CD8-positive, alpha-beta T cell (primary cell): ENCODE measurements at places on chromosomes 16 and 17.

DNA sequence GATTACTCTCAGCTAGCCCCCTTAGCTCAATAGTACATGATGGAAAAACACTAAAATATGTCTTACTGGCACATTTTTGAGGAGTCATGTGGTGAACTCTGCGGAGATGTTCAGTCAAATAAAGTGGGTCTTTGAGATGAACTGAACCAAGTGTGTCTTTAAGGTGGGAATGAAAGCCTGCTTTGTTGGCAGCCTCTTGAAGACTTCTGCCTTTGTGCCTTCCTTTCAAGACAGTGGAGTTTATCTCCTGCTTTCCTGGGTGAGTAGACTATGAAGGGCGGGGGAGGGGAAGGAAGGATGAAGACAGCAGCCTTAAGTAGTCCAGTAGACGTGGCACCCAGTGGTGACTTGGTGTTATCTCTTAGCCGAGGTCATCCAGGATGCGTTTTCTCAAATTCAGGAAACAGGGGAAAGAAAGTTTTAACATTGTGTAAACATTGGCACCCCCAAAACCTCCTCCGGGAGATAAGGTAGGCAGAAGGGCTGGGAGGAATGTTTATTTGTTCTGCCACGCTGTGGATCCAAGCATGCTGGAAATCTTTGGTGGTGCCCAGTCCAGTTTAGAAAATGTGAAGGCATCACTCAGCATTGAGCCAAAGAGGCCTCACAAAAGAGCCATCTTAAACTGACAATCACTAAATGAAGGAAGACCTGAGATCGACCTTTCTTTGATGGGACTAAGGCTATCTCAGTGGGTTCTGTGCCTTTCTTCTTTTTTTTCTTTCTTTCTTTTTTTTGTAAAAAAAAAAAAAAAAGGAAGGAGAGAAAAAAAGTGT is 220.6 kb downstream of the FTO start:
- DNase-seq = no peak

DNA sequence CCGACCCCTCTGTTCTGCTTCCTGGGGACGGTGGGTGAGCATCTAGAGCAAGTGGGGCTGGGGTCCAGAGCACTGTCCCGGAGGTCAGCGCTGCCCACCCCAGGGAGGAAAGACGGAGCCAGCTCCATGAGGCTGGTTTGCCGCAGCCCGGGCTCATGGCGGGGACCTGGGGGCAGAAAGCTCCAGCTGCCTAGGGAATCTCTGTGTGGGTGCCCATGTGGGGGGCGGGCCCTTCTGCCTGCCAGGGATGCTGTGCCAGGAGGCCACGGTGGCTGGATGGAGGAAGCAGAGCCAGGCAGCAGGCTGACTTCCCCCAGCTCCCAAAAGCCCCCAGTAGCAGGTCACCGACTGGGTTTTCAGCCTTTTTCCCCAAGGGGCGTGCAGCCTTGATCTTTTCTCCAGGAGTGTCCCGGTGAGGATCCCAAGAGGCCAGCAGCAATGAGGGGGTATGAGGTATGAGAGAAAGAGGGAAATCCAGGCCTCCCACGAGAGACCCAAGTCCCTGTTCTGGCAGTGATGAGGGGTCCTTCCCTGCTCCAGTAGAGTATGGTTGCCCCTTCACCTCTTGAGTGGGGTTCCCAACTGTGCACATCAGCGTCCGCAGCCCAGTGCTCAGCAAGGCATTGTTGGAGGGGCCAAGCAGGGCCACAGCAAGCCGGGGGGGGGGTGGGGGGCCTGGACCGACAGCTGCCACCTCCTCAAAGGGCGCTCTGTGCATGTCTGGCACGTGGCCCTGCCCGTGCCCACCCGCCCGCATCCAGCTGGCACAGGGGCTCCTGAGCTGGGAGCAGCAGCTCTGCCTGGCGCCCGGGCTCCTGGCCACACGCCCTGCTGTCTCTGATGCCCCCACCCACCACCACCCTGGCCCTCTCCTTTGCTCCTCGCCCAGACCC is 15.6 kb upstream of the BCAR1 start:
- DNase-seq = no peak

DNA sequence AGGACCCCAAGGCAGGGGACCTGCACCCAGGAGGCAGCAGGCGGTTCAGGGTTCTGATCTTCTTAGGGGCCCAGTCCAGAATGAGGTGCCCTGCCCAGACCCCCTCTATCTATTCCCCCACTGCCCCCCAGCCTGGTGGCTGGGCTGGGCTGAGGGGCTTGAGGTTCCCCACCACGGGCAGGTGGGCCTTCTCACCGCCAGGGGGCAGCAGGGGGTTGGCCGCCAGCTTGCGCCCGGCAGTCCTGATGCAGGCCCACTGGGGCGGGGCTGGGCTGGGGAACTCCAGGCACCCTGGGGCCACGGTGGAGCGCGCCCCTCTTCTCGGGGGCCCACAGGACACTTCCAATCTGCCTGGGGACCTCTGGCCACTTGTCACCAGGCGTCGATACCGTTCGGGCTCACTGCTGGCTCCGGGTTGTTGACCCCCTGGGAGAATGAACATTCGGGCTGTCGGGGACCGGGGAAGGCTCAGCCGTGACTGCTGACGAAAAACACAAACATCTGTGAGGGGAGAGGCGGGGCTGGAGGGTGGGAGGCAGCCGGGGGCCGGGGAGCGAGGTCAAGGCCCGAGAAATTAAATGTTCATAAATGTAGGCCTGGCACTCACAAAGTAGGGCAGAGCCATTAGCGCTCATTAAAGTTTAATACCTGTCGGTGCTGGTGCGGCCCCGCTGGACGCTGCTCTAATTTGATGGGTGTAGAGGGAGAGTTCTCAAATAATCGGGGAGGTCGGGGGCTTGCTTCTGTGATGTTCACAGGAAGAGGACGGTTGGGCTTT is 219.3 kb upstream of the GSE1 start:
- DNase-seq = peak; percentile 45

GRCh38 chr17:40312131-40312731 is 3.3 kb downstream of the RARA start:
- DNase-seq = no peak

- DNase-seq = peak; percentile 3
Measured at GRCh38 chr16:16871196-16871595, 492.3 kb downstream of the NPIPA7 start.

- no peak for DNase-seq
Measured at GRCh38 chr16:12110361-12111107, 134.0 kb downstream of the SNX29 start.

DNA sequence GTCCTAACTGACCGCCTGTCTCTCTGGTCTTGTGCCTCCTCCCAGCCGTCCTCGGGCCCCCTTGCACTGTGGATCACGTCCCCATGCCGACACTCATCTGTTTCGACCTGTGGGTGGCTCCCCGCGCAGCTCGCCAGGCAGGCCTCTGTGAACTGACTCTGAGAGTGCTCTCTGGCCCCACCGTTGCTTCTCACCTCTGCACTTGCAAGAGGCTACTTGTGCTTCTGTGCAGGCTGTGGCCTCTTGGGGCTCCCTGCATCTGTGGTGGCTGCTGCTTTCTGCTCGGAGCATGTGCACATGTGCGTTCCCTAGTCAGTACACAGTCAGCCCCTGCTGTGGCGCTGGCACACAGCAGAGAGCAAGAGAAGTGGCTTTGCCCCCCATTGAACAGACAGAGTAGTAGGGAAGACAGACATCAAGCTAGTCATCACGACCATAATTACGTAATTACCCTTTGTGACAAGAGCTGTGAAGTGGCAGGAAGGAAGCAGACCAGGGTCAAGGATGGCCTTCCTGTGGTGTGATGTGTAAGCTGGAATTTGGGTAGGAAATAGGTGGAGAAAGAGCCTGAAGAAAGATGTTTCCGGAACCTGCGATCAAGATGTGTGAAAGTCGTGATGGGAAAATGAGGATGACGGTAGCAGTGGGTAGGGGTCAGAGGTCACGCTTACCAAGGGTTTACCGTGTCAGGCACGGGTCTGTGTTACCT is 256.0 kb upstream of the CACNG5 start:
- DNase-seq = no peak

DNA sequence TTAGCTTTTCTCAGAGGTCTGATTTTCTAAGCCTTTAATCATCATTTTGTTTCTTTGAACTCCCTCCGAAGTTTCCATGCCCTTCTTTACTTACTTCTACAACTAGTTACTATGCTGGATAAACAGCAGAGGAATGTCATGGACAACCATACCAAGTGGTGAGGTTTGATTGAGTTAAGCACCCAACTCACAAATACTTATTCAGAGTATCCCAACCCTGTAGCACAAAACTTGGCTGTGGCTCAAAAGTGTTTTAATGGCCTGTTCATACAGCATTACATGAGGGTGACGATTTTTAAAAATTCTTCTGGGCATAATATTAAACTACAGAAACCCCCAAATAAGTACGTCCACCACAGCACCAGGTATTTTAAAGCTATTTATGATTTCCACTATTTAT is 946.8 kb upstream of the SOX9 start:
- no peak for DNase-seq

DNA sequence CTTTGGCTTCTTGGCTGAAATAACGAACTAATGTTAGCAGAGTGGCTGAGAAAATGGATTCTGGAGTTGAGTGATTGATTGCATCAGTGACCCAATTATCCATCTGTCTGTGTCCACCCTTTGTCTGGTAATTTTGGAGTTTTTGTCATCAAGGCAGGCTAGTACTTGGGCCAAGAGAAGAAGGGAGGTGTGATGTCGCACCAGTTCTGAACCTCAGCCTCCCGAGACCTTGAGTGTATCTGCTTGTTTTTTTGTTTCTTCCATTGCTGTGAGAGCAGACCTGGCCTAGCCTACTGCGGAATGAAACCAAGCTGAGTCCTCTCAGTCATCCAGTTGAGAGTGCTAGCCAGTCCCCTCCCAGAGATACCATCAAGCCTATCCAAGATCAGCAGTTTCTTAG is 4.5 kb downstream of the ABCA8 start:
- no peak for DNase-seq
